NCI-H1930 (cell line): ENCODE measurements at places on chromosomes 16 and 17.

GRCh38 chr17:57574040-57574513 lies 171.0 kb downstream of the CCDC182 start:
- no peak for DNase-seq

DNA sequence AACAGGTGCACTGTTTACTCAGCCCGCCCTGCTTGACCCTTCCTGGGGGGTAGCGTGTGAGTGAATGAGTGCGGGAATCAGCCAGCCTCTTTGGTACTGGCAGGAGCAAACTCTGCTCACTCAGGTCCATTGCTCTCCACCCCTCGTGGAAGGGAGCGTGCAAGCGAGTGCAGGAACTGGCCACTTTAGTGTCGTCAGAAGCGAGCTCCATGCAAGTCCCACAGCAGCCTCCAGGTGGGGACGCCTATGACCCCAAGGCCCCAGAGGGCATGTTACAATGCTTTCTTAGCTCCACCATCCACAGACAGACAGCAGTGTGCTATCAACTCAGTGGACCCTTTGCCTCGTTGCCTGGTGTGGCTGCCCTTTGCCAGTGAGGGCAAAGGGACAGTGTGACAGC lies 1025.1 kb upstream of the CDH8 start:
- no peak for DNase-seq

DNA sequence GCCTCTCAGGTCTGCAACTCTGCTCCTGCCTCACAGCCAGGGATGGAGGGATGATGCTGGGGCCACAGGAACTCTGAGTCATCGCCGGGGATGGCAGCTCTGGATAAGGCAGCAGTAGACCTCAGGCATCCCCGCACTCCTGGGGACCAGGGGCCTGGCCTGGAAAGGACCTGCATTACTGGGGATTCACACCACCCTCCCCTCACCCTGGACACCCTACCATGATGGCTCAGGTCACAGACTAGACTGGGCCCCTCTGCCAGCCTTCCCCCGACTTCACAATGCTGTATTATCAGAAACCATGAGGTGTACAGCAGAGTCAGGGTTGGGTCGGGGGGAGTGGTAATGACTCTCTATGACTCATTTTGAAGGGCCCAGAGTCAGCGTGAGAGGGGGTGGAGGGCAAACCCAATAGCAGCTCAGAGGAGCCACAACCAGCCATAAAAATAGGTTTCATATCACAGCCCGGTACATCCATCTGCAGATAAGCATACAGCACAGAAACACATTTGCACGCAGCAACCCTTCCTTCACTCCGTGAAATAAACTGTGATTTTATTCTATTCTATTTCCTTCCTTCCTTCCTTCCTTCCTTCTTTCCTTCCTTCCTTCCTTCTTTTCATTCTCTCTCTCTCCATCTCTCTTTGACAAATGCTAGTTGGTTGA lies 28.8 kb downstream of the DYNLRB2 start:
- no peak for DNase-seq

GRCh38 chr17:66840061-66840460 lies 5.1 kb downstream of the CACNG5 start:
- DNase-seq: no peak

DNA sequence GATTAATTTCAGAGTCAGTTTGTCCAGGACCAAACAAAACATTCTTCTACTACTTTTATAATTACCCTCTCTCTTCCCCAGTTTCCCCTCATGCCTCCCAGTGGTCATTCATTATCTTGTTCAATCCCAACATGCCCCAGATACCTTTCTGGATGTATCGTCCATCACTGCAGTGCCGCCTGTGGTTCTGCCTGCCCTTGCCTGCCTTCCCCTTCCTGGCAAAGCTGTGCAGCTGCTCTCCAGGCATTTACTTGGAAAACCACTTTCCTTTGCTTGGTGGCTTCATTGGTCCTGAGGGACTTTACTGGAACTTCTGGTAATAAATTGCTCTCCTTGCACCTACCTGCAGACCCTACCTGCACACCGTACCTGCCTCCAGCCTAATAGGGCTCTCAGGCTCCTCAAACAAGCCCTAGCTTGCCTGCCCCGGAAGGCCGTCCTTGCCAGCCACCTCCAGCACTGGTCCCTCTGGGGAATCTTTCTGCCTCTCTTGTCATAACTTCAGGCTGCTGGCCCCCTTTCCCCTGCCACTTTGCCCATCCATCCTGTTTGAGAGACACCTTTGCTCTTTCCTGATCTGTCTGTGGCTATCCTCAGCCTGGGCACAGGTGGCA lies 19.5 kb upstream of the MSI2 start:
- no peak for DNase-seq

GRCh38 chr17:31469959-31470358 lies 78.5 kb downstream of the RAB11FIP4 start:
- DNase-seq: no peak

GRCh38 chr16:64687786-64688185 lies 434.1 kb downstream of the CDH11 start:
- DNase-seq: no peak

GRCh38 chr17:77245162-77245926 lies 104.6 kb downstream of the SEC14L1 start:
- no peak for DNase-seq

GRCh38 chr17:77548967-77549366 lies 408.2 kb downstream of the SEC14L1 start:
- DNase-seq: no peak

DNA sequence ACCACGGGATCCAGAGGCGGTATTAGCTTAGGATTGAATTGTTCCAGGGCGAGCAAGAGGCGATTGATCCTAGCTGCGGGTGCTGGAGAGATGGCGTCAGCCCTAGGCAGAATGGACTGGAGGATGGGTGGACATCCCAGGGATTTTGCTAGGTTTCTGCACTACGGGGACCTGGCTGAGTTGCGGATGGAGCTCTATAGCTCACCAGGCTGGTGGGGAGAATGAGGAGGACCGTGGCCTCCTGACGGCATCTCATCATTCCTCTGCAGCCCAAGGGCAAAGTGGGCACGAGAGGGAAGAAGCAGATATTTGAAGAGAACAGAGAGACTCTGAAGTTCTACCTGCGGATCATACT lies 614 bp downstream of the TMEM208 start:
- no peak for DNase-seq

DNA sequence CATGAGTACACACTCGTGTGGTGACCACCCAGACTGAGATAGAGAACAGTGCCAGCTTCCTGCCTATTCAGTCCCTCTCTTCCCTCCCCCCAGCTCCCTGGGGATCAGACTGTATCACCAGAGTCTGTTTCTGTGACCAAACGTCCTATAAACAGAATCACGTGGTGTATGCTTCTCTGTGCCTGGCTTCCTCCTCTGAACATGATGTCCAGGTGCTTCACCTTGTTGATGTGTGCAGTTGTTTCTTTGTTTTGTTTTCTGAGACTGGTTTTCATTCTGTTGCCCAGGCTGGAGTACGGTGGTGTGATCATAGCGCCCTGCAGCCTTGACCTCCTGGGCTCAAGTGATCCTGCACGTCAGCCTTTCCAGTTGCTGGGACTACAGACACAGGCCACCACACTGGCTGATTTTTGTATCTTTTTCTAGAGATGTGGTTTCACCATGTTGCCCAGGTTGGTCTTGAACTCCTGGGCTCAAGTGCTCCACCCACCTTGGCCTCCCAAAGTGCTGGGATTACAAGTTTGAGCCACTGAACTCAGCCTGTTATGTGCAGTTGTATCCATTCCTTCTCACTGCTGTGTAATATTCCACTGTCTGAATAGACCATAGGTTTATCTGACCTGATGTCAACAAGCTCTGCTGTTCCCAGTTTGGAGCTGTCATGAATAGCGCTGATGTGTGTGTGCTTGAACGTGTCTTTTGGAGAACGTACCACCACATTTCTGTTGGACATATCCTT lies 28.9 kb upstream of the PRM1 start:
- no peak for DNase-seq

DNA sequence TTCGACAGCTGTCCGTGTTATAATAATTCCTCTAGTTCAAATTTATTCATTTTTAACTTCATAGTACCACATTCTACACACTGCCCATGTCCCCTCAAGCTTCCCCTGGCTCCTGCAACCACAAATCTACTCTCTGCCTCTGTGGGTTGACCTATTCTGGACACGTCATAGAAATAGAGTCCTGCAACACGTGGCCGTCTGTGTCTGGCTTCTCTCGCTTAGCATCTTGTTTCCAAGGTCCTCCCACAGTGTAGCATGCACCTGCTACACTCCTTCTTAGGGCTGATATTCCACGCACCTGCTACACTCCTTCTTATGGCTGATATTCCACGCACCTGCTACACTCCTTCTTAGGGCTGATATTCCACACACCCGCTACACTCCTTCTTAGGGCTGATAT lies 16.5 kb downstream of the SCGB1C2 start:
- DNase-seq: no peak

DNA sequence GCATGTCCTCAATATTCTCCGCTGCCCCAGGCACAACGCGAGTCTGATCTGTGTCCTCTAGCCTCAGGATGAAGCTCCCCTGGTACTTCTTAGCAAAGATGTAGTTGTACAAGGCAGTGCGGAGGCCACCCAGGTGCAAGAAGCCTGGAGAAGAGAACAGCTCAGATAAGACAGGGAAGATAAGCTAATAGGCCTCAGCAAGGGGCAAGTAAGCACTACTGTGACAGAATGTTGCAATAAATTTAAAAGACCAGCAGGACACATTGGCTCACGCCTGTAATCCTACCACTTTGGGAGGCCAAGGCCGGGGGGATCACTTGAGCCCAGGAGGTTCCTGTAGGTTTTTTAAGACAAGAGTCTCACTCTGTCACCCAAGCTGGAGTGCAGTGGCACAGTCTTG lies 5.0 kb downstream of the EARS2 start:
- DNase-seq: no peak

- no peak for DNase-seq
These were observed 58.3 kb downstream of the USP32 start for GRCh38 chr17:60333628-60334031.
